ENCODE measurements at places on chromosomes 5 and 9.

- DNase-seq, result no peak
Measured at GRCh38 chr9:78783743-78784142, 486.8 kb downstream of the PSAT1 start.

- no peak for DNase-seq
Measured at GRCh38 chr9:134666831-134667230, 25.2 kb downstream of the COL5A1 start.

GRCh38 chr5:150670275-150670947, 9.4 kb downstream of the MYOZ3 start:
- no peak for DNase-seq

GRCh38 chr5:125476901-125477585, 730.6 kb upstream of the ZNF608 start:
- no peak for DNase-seq

DNA sequence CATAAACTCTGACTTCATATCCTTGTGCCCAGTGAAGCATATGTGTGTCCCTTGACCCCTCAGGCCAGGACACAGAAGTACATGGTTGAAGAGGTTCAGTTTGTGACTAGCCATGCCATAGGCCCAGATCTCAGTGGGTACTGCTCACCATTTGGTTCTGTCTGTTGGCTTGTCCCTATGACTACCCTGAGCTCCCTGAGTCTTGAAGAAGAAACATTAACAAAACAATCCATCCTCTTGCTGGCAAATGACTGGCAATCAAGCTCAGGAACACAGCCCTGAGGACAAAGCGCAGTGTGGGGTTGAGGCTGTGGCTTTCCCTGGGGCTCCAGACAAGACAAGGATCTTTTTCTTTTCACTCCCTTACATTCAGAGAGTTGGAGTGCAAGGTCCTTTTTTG, 46.3 kb downstream of the TNFAIP8 start:
- no peak for DNase-seq

GRCh38 chr9:28001096-28001495, 427.8 kb upstream of the C9orf72 start:
- DNase-seq, result no peak

DNA sequence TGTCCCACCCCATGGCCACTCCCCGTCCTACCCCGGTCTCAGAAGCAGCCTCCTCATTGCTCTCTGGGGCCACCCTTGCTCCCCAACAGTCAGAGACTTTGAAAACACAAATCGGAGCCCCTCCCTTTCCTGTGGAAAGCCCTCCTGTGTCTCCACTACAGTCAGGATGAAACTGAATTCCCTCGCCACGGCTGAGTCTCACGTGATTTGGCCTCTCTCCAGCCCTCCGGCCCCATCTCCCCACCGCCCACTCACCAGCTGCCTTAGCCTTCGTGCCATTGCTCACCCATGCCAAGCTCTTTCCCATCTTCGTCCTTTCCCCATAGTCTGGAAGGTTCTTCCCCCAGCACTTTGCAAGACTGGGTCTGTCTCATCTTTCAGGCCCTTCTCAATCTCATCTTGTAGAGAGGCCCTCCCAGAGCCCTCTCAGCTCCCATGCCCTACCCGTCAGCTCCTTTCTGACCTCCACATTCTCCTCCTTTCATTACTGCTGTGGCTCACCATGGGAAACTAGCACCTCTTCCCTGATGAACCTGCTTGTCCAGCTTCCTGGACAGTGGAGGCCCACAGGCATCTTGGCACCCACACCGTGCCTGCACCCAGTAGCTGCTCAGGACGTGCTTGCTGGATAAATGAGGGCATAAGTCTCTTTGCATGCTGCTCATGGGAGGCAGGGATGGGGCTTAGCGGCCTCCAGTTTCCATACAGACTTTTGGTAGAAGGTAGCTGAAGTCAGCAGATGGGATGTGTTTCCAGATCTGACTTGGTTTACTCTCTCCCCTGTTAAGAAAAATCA, 126.4 kb upstream of the COL5A1 start:
- DNase-seq, result no peak

DNA sequence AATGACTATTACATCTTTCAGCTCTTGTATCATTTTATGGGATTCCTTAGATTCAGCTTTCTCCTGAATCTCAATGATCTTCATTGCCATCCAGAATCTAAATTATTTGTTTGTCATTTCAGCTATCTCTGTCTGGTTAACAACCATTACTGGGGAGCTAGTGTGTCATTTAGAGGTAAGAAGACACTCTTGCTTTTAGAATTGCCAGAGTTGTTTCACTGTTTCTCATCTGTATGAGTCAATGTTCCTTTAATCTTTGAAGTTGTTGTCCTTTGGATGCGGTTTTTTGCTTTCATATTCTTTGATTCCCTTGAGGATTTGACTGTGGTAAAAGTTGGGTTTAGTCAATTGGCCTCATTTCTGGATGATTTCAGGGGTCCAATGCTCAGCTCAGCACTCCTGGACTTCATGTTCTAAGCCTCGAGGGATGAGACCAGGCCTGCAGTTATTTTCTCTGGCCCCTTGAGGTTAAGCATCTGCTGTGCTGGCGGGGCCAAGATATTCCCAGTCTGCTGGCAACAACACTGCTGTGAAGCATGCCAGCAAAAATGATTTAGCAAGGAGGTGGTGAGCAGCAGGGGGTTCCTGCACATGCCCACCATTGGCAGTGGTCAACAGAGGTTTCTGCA, 102.4 kb upstream of the PCSK5 start:
- no peak for DNase-seq

GRCh38 chr9:15373881-15374280, 48.8 kb upstream of the SNAPC3 start:
- DNase-seq, result no peak

GRCh38 chr5:171599411-171599810, 180.0 kb downstream of the FGF18 start:
- no peak for DNase-seq

DNA sequence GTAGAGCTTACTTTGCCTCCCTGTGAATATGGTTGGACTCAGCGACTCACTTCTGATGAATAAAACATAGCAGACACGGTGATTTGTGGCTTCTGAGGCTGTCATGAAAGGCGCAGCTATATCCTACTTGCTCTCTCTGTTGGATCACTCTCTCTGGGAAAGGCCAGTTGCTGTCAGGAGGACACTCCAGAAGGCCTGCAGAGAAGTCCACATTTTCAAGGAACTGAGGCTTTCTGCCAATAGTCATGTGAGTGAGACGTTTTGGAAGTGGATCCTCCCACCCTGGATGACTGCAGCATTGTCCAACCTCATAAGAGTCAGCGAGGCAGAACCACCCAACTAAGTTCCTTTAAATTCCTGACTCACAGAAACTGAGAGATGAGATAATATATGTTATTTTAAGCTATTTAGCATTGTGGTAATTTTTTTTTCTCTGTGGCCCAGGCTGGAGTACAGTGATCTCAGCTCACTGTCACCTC, 156.0 kb upstream of the MAST4 start:
- DNase-seq, result no peak

DNA sequence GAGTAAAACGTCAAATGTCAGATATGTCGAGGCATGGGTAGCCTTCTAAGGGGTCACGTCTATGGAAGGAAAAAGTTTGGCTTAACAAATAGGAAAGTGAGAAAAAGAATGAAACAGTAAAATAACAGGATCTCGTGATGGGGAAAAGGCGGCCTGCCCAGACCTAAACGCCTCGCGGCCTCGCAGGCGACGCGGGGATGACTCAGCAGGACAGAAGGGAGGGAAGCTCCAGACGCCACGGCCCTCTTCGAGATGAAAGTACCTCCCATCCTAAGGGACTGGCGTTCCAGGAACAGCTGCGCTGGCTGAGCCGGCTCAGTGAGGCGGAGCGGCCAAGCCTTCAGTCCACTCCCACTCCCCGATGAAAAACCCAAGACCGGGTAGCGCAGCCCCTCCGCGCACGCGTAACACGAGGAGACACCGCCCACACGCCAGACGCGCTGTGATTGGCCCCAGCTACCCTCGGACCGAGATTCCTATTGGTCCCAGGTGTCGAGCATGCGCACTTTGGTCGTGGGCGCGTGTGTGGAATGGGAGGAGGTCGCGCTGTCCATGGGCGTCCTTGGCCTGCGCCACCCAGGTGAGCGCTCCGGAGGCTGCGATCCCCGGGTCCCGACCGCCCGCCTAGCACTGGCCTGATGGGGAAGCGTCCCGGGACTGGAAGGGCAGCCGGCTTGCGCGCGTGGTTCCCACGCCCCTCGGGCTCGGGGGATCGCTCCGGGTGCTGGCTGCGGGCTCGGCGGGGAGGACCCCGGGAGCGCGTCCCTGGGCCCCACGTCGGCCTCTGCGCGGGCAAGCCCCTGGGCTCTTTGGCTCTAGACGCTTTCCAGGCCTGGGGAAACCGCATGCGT, 588.5 kb downstream of the MTRR start:
- peak; percentile 85 for DNase-seq

DNA sequence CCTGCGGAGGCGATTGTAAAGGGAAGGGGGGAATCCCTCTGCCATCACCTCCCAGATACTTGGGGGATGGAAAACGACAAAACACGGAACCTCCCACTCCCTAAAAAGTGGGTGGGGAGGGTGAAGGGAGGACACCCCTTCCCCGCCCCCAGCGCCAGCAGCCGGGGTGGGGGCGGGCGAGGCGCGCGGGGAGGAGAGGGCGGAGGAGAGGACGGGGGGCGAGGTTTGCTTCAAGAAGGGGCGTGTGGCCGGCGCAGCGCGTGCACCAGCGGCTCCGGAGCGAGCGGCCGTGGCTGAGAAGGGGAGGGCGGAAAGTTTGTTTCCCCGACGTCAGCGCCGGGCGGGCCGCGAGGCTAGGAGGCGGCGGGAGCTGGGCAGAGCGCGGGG, at the start of gene PRRX2:
PRRX2 (plus strand) TSS at position 259 of the 387 bp plus-strand sequence. CDS start 221 bp downstream, outside the sequence.
- DNase-seq, result peak; percentile 20

GRCh38 chr9:108382310-108382709, 473.5 kb downstream of the ACTL7B start:
- DNase-seq, result no peak

DNA sequence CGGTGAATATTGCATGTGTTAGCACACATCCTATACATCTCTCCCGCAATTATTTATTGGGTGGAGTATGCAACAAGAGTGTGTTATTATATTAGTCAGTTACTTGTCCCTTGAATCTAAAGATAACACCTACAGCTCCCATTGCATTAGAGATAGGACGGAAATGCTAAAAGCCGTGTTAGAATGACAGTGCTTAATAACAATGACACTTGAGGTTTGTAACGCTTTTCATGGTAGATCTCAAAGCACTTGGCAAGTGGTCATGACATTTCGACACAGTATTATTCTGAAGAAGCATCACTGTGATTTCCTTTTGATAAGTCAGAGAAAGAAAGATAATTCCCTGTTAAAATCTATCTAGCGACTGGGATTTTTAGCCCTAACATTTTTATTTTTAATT, 33.4 kb upstream of the TRIO start:
- DNase-seq, result peak; percentile 18

DNA sequence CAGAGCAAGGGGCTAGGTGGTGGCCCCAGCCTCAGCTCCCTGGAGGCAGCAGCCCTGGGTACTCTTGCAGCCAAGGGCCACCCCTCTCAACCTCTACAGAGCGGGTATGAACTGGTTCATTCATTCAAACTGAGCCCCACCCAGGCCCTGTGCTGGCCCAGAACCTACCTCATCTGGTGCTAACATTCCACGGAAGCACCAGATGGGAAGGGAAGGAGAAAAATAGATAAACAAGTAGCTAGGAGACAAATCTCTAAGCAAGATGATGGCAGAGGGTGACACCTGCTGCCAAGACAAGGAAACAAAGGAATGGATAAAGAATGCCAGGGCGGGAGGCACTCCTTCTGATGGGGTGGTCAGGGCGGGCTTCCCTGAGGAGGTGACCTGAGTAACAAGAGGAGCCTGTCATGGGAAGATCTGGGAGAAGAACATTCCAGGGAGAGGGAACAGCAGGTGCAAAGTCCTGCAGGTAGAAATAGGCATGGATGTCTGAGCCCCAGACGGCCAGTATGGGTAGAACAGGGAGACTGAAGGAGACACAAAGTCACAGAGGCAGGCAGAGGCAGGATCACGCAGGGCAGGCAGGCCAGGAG, 6.1 kb downstream of the ST6GALNAC4 start:
- no peak for DNase-seq

GRCh38 chr9:81661339-81661738, 28.0 kb downstream of the TLE1 start:
- no peak for DNase-seq

DNA sequence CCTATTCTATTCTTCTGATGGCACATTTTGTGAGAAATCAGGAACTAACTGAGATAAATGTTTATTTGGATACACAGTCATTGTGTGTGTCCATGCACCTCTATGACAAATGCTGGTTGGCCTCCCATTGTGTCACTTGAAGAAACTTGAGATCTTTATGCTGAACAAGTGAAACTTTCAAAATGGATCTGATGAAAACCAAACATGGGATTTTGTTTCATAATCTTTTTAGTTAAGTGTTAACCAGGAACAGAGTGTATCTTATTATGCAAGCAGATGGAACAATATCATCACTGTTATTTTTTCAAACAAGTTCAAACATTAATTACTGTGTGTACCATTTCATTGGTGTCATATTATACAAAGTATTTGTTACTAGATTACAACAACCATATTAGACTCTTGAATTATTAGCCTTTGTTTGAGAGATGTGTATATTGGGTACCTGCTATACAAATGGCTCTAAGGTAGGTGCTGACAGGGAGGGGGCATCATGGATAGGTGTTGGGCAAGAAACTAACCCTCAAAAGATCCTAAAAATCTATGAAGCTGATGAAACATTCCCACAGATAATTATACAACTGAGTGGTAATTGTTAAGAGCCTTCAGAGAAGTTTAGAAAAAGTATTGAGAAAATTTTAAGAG, 159.8 kb downstream of the PALM2AKAP2 start:
- DNase-seq, result no peak

- no peak for DNase-seq
Measured at GRCh38 chr5:147751156-147751830, 31.2 kb downstream of the JAKMIP2 start.

GRCh38 chr5:195401-196160, 4.3 kb downstream of the LRRC14B start:
- DNase-seq, result no peak

DNA sequence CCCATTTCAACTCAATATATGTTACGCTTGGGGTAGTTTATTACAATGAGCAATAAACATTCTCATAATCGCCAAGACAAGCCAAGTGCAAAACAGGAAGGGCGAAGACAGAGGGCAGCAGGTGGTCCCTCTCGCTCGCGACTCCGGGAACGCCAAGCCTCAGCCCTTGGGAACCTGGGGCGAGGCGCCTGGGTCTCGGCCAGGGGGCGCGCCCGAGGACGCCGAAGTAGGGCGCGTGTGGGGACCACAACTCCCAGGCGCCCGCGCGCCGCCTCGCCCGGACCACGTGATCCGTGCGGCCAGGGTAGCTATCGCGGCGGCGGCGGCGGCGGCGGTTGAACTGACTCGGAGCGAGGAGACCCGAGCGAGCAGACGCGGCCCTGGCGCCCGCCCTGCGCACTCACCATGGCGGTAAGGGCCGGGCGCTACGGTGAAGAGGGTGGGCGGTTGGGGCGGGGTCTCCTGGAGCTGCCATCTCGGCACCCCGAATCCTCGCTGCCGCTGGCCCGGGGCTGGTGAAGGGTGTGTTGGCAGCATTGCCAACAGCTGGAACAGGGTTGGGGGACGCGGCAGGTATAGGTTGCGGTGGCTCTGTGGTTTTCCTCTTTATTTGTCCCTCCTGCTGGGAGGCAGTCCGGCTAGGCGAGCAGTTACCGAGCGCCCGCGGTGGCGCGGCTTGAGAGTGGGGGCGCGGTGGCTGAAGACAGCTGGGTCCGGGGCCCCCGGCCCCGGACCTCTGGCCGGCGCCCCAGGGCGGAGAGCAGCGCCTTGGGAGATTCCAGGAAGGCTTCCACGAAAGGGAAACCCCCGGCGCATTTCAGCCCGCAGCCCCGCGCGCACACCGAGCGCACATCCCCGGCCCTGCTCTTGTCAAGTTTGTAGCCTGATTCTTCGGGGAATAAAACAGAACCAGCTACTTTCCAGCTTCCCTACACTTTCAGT, at the start of gene SLC31A2:
SLC31A2 (plus strand) TSS at position 338 of the 942 bp plus-strand sequence; CDS start at position 406, 68 bp downstream.
- peak; percentile 80 for DNase-seq

- DNase-seq, result no peak
Measured at GRCh38 chr9:69174616-69175463, 763 bp downstream of the TJP2 start.

Data from immature natural killer cell (primary cell).